ENCODE measurements at places on chromosomes 4 and X. TPM values are rescaled to one million over a fixed set of nuclear protein-coding genes. Genes with fewer than 3 reads are reported as not detected.
A peak's percentile ranks its signal among the peaks of the same experiment; 100 is the strongest.

GRCh38 chrX:25049357-25049756 is 33.6 kb upstream of the ARX start:
- DNase-seq = no peak

DNA sequence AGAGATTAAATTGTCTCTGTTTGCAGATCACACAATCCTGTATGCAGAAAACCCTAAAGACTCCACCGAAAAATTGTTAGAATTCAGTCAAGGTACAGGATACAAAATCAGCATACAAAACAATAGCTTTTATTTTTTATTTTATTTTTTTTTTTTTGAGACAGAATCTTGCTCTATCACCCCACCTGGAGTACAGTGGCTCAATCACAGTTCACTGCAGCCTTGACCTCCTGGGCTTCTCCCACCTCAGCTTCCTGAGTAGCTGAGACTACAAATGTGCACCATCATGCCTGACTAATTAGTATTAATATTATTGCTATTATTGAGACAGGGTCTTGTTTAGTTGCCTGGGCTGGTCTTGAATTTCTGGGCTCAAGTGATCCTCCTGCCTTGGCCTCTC is 8.9 kb upstream of the PLXNB3 start:
- no peak for DNase-seq

- DNase-seq = no peak
Measured at GRCh38 chr4:78667325-78667724, 108.8 kb upstream of the BMP2K start.

GRCh38 chr4:112523008-112523721 is 7.2 kb upstream of the NEUROG2 start:
- DNase-seq = peak; percentile 60

PAQR3 gene
- 19.8 TPM for total RNA-seq

PCDH18 gene
- 1.7 TPM for total RNA-seq

TRIML2 gene
- not detected for total RNA-seq

CRLF2 gene
- total RNA-seq = not detected

DNA sequence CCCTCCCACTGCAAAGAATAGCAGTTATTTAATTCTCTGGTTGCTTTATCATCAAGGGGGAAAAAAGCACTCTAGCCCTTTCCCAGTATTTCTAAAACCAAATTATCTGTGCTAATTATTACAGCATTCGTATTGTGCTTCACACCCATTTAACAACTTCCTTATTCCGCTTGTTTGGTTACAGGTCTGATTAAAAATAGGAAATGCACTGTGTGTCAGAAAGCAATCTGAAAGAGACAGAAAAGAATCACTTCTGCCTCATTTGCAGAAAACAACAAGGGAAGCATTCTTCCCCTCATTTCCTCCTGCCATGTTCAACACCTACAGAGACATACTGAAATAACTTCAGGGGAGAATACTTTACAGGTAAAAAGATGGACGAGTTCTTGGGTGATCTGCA is 114.9 kb upstream of the MAP3K15 start:
- no peak for DNase-seq

FANCB gene
- 6.8 TPM for total RNA-seq

HS6ST2 gene
- 0.19 TPM for total RNA-seq

GRCh38 chr4:36665985-36666527 is 384.6 kb downstream of the DTHD1 start:
- DNase-seq = no peak

- DNase-seq = no peak
Measured at GRCh38 chrX:24055043-24055356, 244 bp downstream of the EIF2S3 start.

GRCh38 chr4:88177983-88178625 is 19.7 kb upstream of the ABCG2 start:
- DNase-seq = peak; percentile 52

MAGEA10 gene
- total RNA-seq = not detected

DNA sequence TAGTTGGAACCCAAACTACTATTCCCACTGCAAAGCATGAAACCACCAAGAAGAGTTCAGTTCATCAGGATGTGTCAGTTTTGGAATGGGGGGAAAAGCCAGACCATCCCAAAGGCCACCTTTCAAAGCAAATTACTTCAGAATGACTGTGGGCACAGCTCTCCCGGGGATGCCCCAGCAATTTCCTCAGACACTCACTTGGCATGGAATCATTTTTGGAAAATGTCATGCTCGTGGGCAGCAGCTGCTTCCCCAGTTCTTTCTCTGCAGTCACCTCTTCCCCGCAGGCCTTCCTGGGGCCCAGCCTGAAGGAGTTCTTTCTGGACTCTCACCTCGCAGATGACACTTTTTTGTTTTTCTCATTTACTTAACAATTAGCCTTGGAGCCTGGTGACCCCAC is 350.3 kb downstream of the NR3C2 start:
- DNase-seq = no peak

DNA sequence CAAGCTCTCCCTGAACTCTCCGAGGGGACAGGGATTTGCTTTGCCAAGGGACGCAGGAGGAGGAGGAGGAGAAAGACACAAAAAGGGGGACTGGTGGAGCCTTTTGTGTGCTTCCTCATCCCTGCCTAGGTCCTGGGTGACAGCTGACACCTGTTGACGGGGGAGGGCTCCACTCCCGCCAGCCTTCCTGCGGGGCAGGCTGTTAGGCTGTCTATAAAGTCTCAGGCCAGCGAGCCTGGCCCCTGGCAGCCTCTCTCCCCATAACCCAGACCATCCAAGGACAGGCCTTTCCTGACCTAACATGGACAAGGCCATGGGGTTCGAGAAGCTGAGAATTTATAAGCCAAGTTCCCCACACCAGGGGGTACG is 832 bp upstream of the EVC2 start:
- DNase-seq = no peak

GRCh38 chr4:152360045-152360410 is 175.9 kb downstream of the FBXW7 start:
- DNase-seq = peak; percentile 5

DNA sequence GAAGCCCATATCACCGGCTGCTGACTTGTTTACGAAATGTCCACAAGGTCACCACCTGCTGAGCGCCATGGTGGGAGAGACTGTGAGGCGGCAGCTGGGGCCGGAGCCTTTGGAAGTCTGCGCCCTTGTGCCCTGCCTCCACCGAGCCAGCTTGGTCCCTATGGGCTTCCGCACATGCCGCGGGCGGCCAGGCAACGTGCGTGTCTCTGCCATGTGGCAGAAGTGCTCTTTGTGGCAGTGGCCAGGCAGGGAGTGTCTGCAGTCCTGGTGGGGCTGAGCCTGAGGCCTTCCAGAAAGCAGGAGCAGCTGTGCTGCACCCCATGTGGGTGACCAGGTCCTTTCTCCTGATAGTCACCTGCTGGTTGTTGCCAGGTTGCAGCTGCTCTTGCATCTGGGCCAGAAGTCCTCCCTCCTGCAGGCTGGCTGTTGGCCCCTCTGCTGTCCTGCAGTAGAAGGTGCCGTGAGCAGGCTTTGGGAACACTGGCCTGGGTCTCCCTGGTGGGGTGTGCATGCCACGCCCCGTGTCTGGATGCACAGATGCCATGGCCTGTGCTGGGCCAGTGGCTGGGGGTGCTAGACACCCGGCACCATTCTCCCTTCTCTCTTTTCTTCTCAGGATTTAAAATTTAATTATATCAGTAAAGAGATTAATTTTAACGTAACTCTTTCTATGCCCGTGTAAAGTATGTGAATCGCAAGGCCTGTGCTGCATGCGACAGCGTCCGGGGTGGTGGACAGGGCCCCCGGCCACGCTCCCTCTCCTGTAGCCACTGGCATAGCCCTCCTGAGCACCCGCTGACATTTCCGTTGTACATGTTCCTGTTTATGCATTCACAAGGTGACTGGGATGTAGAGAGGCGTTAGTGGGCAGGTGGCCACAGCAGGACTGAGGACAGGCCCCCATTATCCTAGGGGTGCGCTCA is 8.7 kb upstream of the MSANTD1 start:
- no peak for DNase-seq

- no peak for DNase-seq
Measured at GRCh38 chr4:132240081-132240480, 909.0 kb upstream of the PCDH10 start.

GRCh38 chrX:114619874-114620273 is 36.0 kb downstream of the HTR2C start:
- DNase-seq = peak; percentile 6

DNA sequence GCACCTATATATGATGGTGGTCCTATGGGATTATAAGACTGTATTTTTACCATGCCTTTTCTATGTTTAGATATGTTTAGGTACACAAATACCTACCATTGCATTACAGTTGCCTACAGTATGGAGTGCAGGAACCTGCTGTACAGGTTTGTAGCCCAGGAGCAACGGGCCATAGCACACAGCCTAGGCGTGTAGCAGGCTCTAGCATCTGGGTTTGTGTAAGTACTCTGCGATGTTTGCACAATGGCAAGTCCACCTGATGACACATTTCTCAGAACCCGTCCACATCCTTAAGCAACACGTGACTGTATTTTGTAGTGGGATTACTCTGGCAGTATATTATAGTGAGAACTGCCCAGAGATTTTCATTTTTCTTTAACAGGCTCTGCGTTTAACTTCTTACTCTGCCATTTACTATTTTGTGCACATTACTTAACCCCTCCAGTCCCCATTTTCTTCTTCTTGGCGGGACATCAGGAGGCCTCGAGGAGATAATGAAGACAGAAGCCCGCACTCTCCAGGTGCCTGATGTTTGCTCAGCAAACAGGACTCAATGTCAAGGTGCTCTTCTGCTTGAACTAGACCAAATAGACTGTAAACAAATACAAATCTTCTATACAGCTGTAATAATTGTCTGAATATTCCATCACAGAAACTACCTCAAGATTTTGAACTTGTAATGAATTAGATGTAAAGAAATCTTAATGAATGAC is 102.0 kb upstream of the PDLIM3 start:
- DNase-seq = no peak

C4orf33 gene
- total RNA-seq = 7.0 TPM

GK gene
- total RNA-seq = 1.7 TPM

TCEANC gene
- total RNA-seq = 1.7 TPM

DNA sequence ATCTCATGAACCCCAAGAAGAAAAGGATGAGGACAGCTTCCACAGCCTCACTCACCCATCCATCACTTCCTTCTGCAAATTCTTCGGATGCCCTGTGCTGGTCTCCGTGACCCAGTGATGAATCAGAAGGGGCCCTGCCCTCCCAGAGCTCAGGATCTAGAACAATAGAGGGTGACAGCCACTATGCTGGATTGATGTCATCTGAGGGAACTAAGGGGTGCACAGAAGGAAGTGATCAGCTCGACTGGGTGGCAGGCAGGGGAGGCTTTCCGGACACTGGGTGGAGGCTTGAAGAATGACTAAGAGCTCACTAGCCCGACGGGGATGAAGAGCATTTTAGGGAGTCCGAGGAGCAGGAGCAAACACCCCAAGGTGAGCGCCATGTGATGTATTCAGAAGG is 1.4 kb upstream of the ZNF185 start:
- peak; percentile 39 for DNase-seq

- no peak for DNase-seq
Measured at GRCh38 chr4:68987007-68987406, 35.4 kb upstream of the UGT2A3 start.

DNA sequence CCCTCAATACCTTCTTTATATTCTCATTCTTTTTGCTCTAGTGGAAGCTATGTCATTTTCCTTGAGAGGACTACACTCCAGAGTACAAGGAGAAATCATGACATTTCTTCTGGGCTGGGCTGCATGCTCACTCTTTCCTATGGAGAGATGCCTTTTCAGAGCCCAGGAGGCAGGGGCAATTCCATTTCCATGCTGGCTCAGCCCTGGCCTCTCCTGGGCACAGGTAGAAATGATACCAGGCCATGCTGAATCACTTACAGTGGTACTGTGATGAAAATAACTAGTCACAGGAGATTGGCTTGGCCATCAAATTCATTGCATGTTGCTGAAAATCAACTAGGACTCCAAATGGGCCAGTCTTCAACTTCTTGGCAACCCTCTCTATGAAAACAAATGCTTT is 34.0 kb upstream of the PPARGC1A start:
- DNase-seq = no peak

- DNase-seq = no peak
Measured at GRCh38 chr4:103802766-103803165, 83.0 kb upstream of the TACR3 start.

DNA sequence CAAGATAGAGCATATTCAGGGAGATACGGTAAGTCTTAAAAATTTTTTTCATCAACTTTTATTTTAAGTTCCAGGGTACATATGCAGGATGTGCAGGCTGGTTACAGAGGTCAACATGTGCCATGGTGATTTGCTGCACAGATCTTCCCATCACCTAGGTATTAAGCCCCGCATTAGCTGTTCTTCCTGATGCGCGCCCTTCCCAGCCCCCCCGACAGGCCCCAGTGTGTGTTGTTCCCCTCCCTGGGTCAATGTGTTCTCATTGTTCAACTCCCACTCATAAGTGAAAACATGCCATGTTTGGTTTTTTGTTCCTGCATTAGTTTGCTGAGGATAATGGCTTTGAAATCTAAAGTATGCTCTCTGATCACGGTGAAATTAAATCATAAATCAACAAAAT is 64.2 kb downstream of the HPRT1 start:
- peak; percentile 9 for DNase-seq

SCML2 gene
- total RNA-seq = 1.9 TPM

GRCh38 chrX:101485212-101485949 is at the start of gene ARMCX4:
Gene ARMCX4 (plus strand): TSS chrX:101485456. CDS start chrX:101488590, 3,134 bp downstream.
- peak; percentile 70 for DNase-seq

- DNase-seq = no peak
Measured at GRCh38 chrX:108945883-108946523, 209.6 kb upstream of the IRS4 start.

Measured in dermis blood vessel endothelial cell (primary cell).